ENCODE measurements at places on chromosomes 5 and 9.

- DNase-seq, result no peak
Measured at GRCh38 chr9:91059713-91060112, 258.1 kb downstream of the SYK start.

GRCh38 chr9:134651226-134651905 is 9.8 kb downstream of the COL5A1 start:
- no peak for DNase-seq

GRCh38 chr5:41097642-41098041 is 26.5 kb upstream of the MROH2B start:
- DNase-seq, result no peak

DNA sequence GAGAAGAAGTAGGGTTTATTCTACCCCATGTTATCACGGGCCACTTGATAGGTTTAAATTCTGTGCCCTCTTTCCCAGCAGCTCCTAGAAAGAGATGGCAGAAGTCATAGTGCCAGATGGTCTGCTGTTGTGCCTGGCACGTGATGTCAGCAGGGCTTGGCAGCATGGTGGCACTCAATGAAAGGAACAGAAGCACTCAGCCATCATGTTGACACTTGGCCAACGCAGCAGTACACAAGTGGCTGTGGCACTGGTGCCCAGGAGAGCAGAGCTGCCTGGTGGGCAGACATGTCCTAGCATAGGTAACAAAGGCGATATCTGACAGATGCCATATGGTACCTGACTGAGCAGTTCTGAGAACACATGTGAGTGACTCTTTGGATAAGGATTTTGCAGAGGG is 796.4 kb upstream of the ACO1 start:
- no peak for DNase-seq

DNA sequence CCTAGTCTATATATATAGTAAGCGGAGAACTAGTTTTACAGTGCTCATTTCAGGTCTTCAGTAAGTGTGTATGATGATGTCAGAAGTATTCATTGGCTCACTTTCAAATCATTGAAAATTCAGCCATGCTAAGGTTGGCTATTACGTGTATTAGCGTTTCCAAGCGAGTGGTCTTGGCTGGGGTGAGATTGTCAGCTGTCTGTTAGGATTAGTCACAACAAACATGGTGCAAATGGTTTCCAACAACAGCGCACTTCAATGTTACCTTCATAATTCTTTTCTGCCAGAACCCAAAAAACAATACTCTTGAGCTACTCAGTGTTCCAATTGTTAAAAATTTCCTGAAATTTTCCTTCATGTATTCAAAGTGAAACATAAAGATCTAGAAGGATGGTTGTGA is 283.0 kb downstream of the AOPEP start:
- DNase-seq, result no peak

- no peak for DNase-seq
Measured at GRCh38 chr9:109267555-109267954, 53.3 kb downstream of the EPB41L4B start.

- DNase-seq, result no peak
Measured at GRCh38 chr5:80408484-80409366, 861 bp downstream of the ZFYVE16 start.

- DNase-seq, result no peak
Measured at GRCh38 chr9:107874137-107874536, 384.6 kb upstream of the KLF4 start.

DNA sequence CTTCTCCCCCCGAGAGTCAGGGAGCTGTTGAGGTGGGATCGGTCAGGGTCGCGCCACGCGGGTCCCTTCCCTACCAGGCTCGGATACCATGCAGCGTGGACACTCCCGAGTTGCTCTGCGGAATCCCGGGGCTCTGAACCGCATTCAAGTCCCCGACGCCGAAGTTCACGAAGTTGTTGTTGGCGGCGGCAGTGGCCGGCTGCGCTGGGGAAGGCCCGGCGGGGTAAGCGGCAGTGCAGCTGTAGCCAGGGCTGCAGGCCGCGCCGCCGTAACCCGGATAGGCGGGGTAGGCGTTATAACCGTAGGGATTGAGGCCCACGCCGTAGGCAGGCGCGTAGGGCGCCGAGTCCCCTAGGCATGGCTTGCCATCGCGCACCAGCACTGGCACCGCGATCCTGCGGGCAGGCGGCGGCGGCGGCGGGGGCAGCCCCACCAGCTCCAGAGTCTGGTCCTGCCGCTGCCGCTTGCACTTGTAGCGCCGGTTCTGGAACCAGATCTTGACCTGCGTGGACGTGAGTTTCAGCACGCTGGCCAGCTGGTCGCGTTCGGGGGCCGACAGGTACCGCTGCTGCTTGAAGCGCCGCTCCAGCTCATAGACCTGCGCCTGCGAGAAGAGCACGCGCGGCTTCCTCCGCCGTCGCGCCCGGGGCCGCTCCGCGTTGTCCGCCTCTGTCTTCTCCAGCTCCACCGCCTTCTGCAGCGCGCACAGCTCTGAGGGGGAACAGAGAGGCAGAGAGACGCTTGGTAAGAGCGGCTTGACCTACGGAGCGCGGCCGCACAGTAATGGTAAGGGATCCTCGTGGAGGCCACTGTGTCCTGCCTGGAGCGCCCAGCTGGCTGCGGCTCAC is 2.3 kb downstream of the NKX2-5 start:
- peak; percentile 55 for DNase-seq

- no peak for DNase-seq
Measured at GRCh38 chr5:118905196-118905595, 83.2 kb downstream of the DTWD2 start.

- peak; percentile 48 for DNase-seq
Measured at GRCh38 chr5:98839469-98840383, 66.3 kb downstream of the RGMB start.

DNA sequence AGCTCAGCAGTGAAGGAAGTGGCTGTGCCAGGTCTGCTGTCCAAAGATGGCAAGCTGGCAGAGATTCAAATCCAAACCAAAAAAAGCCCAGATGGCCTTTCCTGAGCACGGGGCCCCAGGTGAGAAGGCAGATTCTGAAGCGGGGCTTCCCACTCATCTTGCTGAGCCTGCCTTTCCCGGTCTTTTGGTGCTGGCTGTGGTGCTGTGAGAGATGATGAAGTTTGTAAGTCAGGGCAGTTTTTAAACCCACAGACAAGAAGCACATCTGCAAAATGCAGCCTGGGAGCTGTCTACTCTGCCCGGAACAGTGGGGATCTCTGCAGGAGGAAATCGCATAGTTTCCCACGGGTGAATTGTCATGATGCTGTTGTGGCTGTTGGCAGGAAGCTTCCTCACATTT is 85.0 kb upstream of the IRX4 start:
- no peak for DNase-seq

GRCh38 chr9:105414947-105415661 is 32.7 kb upstream of the FSD1L start:
- peak; percentile 71 for DNase-seq

GRCh38 chr9:18442629-18443491 is 31.1 kb upstream of the ADAMTSL1 start:
- DNase-seq, result peak; percentile 72

DNA sequence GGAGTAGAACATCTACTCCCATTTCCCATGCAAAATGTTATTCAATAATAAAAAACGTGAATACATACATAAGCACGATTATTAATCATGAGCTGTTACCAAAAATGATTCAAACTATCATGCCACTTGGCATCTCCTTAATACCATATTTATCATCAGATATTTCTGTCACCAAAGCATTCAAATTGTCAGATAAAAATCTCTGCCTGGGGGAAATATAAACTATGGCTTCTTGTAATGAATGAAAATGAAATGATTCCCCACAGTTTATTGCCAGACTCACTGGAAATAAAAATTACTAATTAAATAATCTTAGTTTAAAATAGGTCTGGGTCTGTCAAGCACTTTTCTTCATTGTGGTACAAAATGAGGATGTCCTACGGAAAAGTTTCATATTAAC is 265.4 kb downstream of the EDIL3 start:
- DNase-seq, result no peak

GRCh38 chr5:121273833-121274433 is 577.7 kb upstream of the FTMT start:
- no peak for DNase-seq

DNA sequence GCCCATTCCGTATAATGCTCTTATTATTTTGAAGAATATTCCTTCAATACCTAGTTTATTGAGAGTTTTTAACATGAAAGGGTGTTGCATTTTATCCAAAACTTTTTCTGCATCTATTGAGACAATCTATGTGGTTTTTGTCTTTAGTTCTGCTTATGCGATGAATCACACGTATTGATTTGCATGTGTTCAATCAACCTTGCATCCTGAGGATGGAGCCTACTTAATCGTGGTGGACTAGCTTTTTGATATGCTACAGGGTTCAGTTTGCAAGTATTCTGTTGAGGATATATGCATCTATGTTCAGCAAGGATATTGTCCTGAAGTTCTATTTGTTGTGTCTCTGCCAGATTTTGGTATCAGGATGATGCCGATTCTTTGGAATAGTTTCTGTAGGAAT is 1070.3 kb upstream of the CDH18 start:
- DNase-seq, result no peak

DNA sequence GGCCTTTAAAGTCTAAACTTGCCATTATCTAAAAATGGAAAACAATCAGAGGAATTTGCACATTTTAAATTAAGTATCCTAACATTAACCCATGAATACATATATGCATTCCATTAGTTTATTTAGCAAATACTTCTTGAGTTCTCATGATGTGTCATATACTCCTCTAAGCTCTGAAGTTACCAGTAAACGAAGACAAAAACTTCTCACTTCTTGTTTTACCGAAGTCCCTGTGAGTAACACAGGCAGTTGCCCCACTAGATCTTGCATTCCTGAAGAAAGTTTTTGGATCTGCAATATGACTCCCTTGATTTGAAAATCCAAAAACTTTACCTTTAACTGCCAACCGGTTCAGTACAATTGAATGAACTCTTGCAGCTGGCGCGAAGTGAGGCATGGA is 439.0 kb upstream of the MPDZ start:
- no peak for DNase-seq

DNA sequence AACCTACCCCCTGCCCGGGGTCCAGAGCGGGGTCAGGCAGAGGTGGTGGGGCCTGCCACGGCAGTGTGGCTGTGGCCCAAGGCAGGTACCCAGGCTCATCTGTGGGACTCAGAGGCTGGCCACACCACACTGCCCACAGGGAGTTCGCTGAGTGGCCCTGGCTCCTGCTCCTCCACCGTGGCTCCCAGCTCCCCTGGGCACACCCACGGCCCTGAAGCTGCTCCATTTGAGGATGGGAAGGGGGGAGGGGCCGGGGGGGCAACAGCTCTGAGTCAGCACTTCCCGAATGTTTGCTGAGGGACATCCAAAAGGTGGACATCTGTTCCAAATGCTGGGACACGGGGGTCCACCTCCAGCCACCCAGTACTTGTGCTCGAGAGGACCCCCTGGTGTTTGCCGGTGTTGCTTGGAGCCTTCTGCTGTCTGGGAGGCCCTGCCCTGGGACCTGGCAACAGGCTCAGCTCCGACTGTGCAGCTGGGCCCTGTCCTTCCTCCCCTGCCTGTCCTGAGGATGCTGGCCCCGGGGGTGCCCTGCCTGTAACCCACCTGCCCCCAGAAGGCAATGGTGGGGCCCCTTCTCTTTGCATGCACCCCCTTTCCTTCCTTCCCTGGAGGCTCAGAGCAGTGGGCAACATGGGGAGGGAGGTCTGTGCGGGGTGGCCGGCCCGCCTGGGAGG is 2.5 kb upstream of the NRARP start:
- peak; percentile 56 for DNase-seq

- no peak for DNase-seq
Measured at GRCh38 chr5:107771926-107772325, 101.2 kb upstream of the EFNA5 start.

DNA sequence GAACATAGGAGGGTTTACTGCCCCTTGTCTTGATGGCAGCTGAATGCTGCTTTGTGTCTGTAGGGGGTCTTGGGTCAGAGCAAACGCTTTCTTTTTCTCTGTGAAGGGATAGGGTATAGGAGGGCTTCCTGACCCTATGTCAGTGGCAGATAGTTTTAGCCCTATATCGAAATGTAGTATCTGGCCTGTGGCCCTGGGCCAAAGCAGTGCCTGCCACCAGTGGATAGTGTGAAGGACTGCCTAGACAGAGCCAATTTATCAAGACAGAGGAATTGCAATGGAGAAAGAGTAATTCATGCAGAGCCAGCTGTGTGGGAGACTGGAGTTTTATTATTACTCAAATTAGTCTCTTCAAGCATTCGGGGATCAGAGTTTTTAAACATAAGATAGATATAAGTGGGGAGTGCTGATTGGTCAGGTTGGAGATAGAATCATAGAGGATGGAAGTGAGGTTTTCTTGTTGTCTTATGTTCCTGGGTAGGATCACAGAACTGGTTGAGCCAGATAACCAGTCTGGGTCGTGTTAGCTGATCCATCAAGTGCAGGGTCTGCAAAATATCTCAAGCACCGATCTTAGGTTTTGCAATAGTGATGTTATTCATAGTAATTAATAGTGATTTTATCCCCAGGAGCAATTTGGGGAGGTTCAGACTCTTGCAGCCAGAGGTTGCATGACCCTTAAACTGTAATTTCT is 178.5 kb downstream of the GDNF start:
- DNase-seq, result no peak

DNA sequence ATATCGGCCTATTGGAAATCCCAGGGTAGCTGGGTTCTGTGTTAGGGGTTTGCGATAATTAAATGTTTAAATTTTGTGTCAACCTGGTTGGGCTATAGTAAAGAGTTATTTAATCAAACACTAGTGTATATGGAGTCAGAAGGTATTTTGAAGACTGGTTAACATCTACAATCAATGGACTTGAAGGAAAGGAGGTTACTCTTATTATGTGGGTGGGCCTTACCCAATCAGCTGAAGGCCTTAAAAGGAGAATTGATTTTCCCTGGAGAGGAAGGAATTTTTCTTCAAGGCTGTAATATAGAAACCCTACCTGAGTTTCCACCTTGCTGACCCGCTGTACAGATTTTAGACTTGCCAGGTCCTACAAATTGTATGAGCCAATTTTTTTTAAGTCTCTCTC is 411.4 kb downstream of the IRX1 start:
- DNase-seq, result no peak

DNA sequence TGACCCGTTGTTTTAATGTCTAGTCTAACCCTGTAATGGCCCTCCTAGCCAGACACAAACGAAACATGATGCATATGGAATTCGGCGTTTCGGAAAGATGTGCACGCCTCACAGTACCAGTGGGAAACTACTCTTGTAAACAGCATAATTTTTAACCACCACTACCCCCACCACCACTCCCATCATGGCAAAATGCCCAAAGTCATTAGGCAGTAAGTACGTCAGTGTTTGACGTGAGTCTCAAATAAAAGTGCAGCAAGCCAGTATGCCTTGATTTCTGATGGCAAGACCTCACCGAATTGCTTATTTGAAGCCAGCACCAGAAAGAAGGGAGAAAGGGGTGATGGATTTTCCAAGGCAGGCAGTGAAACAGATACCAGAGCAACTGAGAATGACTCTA is 71.4 kb downstream of the ADRB2 start:
- no peak for DNase-seq
